NCI-H446 treated with DMSO at 0.1 percent for 48 hours (cell line): ENCODE measurements at places on chromosomes 2 and 18.

DNA sequence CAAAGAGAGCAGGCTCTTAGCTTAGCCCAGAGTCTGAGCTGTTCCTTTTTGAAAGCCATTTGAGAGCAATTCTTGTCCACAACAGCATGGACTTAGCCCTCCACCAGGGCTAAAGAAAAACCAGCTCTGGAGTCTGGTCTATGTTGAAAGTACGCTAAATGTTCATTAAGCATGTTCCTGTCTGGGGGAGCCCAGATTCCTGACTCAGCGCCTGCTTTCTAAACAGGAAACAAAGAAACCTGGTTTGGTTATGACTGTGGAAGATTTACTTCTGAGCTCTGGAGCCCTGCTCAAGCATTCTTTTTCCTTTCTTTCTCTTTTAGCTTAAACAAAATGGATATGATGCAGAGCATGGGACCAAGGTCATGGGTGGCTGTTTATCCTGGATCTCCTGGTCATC, 279.8 kb downstream of the RBM43 start:
- no peak for DNase-seq

GRCh38 chr2:76861708-76862107, 660.5 kb downstream of the LRRTM4 start:
- no peak for DNase-seq

DNA sequence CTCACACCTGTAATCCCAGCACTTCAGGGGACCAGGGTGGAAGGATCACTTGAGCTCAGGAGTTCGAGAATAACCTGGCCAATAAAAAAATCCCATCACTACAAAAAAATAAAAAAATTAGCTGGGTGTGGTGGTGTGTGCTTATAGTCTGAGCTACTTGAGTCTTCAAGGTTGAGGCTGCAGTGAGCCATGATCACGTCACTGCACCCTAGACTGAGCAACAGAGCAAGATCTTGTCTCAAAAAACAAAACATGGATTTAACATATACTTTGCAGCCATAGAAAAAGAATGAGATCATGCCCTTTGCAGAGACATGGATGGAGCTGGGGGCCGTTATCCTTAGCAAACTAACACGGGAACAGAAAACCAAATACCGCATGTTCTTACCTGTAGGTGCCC, 22.2 kb downstream of the SH2D6 start:
- no peak for DNase-seq

- DNase-seq, result no peak
These were observed 27.6 kb downstream of the SLC40A1 start for GRCh38 chr2:189552991-189553404.

- no peak for DNase-seq
These were observed 26.2 kb downstream of the NAB1 start for GRCh38 chr2:190674966-190675650.

- peak; percentile 95 for DNase-seq
These were observed 348.0 kb downstream of the GPD2 start for GRCh38 chr2:156784020-156784701.
